ENCODE measurements at places on chromosomes 3 and 15.

DNA sequence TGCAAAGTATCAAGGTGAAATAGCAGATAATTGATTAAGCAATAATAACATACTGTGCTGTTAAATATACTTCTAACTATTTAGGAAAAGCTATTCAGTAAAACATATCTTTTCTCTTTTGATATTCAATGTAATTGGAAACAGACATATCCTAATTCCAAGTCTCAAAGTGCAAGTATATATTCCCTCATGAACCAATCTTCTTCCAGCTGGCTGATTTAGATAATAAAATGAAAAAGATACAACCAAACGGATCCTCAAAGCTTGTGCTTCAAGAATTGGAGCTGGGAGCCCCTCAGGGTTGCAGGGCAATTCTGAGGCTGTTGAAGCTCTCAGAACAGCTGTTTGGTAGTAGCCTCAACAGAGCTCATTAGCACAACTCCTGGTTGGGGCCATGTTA, 236.6 kb downstream of the ZIC1 start:
- DNase-seq: no peak

DNA sequence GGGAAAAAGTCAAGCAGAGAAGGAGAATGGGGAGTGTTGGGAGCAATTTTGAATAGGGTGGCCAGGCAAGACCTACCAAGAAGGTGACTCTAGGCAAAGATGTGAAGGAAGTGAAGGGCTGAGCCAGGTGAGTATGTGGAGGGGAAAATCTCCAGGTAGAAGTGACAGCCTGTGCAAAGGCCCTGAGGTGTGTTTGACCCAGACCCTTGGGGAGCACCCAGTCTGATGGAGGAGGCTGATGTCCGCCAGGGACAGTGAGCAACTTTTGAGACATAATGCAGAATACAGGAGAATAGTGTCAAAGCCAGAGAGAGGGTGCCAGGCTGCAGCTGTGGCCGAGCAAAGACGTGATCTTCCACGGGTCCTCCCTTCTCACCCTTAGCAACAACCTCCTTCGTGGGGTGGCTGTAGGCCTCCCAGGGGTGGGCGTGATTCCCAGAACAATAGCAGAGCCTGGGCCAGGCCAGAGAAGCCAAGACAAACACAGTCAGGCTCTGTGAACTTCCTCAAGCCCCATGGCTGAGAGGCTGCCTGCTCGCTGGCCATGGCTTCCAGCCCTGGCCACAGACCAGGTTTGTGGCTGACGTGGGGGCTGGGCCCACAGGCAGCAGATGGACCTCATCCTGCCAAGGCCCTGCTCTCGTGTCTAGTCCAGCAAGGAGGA, 58.1 kb downstream of the SLC6A6 start:
- peak; percentile 84 for DNase-seq

- no peak for DNase-seq
Measured at GRCh38 chr3:124345845-124346244, 353.9 kb upstream of the ROPN1 start.

- no peak for DNase-seq
Measured at GRCh38 chr3:170012683-170013400, 25.0 kb upstream of the GPR160 start.

DNA sequence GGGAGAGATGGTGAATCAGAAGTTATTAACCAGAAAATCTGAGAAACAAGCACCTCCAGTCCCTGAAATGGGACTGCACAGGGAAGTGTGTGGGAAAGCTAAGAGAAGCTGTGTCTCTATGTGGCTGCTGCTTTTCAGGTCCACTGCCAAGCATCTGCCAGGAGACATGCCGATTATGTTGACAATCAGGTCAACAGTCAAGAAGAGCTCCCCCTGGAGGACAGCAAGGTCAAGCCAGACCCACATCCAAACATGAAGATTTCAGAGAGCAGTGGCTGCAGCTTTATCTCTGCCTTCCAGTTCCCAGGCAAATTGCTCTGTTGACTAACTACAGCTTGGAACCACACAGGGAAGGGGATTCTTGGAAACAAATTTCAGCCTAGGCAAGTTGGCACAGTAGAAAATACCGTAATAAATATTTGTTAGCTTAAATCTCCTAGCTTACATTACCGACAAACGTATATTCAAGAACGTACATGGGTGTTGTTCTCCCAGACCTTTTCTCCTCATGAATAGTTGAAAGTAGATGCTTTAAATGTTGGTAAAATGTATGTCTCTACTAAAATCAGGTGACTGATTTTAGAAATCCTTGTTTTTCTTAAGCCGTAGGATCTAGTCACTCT, 394.5 kb upstream of the RARB start:
- DNase-seq: peak; percentile 59

DNA sequence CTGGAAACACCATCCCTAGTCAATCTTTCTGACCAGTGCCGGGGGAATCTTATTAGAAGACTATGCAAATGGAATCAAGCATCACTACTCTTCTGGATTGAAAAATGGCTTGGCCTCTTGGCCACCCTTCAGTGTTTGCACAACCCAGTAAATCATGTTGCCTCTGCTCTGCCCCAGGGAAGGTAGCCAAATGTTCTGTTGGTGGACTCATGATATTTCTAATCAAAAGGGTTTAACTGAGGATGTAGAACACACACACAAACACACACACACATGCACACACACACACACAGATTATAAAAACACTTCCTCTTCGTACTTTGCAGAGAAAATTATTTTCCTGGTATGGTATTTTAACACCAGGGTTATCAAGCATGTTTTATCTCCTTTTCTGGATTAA, 7.9 kb downstream of the RBP2 start:
- no peak for DNase-seq

DNA sequence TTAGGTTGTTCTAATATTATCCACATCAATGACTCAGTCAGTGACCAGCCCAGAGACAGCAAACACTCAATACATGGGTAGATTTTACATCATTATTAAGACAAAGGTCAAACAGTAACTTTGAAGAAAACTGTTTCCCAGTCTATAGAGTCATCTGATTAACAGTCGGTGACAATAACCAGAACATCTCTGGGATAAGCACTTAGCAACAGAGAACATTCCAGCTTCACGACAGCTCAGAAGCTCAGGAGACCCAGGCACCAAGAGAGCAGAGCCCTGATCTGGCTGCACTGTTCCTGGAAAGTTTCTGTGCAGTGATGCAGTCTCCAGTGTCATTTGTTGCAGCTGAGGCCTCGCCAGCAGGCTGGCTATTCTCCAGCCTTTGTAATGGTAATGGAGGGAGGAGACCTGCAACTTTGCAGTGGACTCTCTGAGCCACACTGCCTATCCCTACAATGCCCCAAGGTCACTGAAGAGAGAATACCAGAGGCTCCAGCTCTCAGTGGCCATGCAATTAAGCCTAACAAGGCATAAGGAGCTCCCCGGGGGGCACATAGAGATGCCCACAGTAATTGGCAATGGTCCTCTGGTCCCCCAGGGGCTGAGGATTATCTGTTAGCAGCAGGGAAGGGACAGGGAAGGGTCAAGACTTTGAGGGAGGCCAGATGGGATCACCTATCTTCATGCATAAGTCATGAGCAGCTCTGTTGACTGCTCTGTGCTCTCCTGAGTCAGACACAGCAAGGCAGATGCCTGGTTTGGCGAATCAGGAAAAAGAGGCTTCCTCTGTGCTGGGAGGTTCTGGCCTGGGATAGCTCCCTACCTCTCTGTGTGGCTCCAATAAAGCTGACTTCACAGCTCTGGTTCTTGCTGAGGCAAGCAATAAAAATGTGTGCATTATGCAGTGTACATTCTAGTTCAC, 163.6 kb downstream of the CTNNB1 start:
- DNase-seq: peak; percentile 28

DNA sequence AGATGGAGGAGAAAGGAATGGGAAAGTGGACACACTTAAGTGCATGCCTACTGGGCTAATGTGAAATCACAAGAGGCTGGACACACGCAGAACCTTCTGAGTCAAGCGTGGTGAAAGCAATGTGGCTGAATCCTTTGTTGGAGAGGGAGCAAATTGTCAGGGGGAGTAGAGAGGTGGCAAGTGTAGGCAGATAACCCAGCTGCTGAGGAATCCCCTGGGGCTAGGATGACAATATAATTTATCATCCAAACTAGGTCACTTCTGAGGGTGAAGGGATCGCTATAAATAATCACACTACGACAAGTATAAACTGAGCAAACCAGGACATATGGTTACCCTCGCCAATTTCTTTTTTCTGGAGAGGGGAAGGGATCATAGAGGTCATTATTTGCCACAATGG, 28.7 kb downstream of the TAMM41 start:
- DNase-seq: no peak

GRCh38 chr15:80587816-80588456, 107.2 kb upstream of the ABHD17C start:
- no peak for DNase-seq

GRCh38 chr3:45035441-45036301, 9.6 kb downstream of the CLEC3B start:
- DNase-seq: peak; percentile 71

- peak; percentile 56 for DNase-seq
Measured at GRCh38 chr3:125585595-125586223, 9.6 kb downstream of the OSBPL11 start.

DNA sequence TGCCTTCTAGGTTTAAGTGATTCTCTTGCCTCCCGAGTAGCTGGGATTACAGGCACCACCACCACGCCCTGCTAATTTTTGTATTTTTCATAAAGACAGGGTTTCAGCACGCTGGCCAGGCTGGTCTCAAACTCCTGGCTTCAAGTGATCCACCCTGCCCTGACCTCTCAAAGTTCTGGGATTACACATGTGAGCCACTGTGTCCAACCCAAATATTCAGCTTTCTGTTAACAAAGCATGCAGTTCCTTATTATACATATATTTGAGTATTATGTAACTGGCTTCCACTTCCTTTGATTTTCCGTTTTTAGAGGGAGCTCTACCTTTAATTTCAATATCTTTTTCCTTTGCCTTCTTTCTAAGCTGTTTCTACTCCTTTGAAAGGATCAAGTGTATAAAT, 26.1 kb downstream of the TSC22D2 start:
- no peak for DNase-seq

DNA sequence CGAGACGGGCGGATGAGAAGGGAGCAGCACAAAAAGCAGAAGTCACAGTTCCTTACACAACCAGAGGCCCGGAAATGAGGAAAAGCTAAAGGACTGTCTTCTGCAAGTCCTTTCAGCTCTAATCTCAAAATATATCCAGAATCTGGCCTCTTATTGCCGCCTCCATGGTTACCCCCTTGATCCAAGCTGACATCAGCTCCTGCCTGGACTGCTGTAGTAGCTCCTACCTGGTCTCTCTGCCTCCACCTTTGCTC, 324.0 kb upstream of the ROPN1 start:
- DNase-seq: no peak

- DNase-seq: peak; percentile 25
Measured at GRCh38 chr3:79414806-79415205, 353.0 kb downstream of the ROBO1 start.

- no peak for DNase-seq
Measured at GRCh38 chr15:60399246-60399915, 1.6 kb upstream of the ANXA2 start.

DNA sequence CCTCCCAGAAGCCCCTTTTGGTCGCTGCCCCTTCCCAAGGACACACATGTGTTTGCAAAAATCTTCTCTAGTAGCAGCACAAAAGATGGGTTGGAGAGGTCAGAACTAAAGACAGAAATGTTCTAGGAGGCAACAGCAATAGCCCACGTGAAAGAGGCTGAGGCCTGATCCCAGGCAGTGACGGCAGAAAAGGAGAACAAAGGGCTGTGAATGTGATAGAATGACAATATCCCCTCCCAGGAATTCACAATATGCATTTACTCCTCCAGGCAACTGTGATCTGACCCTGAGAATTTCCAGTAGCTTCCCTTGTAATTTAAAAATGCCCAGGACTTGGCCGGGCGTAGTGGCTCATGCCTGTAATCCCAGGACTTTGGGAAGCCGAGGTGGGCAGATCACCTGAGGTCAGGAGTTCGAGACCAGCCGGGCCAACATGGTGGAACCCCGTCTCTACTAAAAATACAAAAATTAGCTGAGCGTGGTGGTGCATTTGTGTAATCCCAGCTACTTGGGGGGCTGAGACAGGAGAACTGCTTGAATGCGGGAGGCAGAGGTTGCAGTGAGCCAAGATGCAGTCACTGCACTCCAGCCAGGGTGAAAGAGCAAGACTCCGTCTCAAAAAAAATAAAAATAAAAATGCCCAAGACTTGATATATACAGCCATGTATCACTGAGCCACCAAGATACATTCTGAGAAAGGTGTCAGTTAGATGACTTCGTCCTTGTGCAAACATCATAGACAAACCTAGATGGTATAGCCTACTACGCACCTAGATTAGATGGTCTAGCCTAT, 43.6 kb upstream of the PIAS1 start:
- no peak for DNase-seq

GRCh38 chr3:79937567-79937966, 169.8 kb upstream of the ROBO1 start:
- no peak for DNase-seq

DNA sequence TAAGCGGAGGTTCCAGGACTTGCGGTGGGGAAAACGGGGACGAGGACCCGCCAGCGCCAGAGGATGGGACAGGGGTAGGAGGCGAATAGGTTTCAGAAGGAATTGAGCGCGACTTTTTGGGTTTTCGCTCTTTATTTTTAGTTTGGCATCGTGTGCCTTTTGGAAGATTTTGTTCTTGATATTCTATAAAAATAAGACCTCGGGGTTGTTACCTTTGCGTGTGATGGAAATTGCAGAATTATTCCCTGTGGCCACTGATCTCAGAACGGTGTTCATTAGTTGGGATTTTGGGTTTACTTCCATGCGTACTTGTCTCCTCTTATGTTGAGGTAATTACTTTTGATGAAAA, 453 bp upstream of the CCDC14 start:
- no peak for DNase-seq

GRCh38 chr15:65286069-65286703, 497 bp downstream of the PARP16 start:
- DNase-seq: no peak

GRCh38 chr3:128070898-128071591, 18.8 kb downstream of the SEC61A1 start:
- no peak for DNase-seq

GRCh38 chr3:58095603-58096138, 87.4 kb downstream of the FLNB start:
- no peak for DNase-seq

DNA sequence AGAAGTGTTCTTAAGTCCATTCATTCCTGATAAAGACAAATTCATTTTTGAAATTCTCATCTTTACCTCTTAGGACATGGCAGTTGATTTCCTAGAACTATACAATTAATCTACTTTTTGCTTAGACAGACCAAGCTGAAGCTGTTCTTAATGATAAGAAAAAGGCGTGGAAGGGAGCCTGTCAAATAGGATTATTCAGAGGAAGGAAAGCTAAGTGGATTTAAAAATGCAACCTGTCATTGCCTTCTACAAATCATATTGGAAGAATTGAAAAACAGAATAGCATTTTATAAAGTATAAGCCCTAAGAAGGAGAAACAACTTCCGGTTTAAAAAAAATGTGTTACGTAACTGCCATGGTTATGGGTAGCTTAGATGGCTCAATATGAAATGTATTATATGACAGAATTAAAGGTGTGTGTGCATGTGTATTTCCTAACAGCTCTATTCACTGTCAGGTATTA, 81.2 kb upstream of the RAP2B start:
- DNase-seq: no peak

DNA sequence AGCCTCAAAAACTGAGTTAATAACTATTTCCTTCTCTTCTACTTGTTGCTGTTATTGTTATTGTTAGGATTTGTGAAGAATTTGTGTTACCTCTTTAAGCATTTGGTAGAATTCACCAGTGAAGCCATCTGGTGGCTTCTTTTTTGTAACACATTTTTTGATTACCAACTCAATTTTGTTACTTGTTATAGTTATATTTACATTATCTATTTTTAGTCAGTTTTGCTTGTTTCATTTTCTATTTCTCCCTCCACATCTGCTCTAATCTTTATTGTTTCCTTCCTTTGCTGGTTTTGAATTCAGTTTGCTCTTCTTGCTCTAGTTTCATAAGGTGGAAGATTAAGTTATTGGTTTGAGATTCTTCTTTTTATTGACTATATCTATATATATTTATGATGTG, 3.7 kb upstream of the SLC9C1 start:
- DNase-seq: no peak
